Left hindlimb (tissue), 1 donor: ENCODE measurements at places on chromosomes 6 and 20.

DNA sequence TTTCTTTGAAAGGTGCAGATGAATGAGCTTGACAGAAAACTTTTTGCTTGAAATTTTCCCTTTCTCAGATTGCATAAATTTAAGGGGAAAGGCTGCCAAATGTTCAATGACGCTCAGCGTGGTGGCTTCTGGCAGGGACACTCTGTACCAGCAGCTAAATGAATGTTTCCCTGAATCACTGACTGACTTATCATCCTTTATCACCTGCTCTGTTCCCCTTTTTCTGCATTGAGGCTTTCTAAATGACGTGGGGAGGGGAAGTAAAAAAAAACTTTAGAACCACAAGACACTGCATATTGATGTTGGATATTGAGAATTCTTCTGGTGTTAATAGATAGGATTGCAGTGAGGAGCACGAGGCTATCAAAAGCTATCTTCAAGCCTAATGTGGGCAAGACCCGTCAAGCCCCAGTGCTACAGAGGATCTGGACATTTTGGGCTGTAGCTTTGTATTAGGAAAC lies 46.9 kb upstream of the ENPP5 start:
- no peak for DNase-seq

DNA sequence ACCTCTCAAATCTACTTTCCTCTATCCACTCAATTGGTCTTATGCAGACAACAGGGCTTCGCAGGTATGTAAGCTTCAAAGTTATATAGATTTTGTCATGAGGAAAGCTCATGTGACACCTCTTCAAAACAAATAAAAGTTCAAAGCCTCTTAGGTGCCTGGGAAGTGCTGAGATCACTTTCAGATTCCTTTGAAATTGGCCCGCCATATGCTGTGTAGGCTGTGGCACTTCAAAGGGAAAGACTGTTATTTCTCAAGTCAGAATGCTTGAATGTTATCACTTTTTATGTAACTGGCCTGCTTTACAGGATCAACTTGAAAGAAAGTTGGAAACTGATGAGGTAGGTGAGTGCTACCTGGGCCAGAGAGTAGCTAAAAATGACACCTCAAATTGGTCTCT lies 67.1 kb upstream of the GFRAL start:
- DNase-seq: no peak

GRCh38 chr20:50559856-50560638 lies 49.9 kb downstream of the PTPN1 start:
- no peak for DNase-seq

GRCh38 chr6:158955255-158955654 lies 44.7 kb downstream of the RSPH3 start:
- no peak for DNase-seq

DNA sequence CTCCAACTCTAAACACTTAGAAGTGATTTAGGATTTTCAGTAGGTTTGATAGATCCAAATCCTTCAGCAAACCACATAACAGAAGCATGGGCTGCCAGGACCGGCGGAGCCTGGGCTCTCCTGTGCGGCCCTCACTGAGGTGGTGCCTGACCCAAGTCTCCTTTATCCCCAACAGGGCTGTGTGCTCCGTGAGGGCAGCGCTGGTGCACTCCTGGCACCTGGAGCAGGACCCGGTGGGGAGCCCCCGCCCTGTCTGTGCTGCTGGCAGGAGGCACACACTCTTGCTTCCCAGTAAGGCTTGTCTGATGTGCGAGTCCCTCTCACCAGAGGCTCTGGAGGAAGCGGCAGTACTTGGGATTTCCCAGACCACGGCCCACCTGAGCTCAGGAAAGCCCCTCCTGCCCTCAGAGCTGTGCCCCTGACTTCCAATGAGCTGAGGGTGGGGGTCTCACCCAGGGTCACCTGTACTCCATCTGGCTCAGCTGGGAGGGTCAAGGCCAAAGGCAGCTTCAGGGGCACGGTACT lies 56.2 kb downstream of the PYGB start:
- no peak for DNase-seq

- peak; percentile 73 for DNase-seq
These were observed 43.0 kb upstream of the PTGIS start for GRCh38 chr20:49610691-49611538.

- DNase-seq: no peak
These were observed 17.2 kb upstream of the SCP2D1 start for GRCh38 chr20:18796282-18796833.

DNA sequence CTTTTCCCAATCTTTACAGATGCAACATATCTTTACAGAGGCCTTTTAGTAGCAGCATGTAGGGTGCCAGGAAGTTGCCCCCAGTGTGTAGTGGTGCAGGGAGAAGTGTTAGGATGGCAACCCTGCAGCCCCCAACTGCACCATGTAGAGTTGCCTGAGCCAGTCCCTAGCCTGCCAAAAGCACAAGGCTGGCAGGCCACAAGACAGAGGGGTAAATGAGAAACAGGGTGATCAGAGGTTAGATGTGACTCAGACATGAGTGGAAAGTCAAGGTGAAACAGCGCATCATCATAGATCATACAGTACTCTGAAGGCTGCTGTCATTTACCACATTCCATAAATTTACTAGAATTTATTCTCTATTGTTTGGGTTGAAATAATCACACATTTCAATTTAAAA lies 467.5 kb downstream of the PRKN start:
- no peak for DNase-seq

GRCh38 chr20:50563133-50563944 lies 53.2 kb downstream of the PTPN1 start:
- DNase-seq: no peak

GRCh38 chr6:73696966-73697655 lies 1.1 kb downstream of the CD109 start:
- DNase-seq: no peak

DNA sequence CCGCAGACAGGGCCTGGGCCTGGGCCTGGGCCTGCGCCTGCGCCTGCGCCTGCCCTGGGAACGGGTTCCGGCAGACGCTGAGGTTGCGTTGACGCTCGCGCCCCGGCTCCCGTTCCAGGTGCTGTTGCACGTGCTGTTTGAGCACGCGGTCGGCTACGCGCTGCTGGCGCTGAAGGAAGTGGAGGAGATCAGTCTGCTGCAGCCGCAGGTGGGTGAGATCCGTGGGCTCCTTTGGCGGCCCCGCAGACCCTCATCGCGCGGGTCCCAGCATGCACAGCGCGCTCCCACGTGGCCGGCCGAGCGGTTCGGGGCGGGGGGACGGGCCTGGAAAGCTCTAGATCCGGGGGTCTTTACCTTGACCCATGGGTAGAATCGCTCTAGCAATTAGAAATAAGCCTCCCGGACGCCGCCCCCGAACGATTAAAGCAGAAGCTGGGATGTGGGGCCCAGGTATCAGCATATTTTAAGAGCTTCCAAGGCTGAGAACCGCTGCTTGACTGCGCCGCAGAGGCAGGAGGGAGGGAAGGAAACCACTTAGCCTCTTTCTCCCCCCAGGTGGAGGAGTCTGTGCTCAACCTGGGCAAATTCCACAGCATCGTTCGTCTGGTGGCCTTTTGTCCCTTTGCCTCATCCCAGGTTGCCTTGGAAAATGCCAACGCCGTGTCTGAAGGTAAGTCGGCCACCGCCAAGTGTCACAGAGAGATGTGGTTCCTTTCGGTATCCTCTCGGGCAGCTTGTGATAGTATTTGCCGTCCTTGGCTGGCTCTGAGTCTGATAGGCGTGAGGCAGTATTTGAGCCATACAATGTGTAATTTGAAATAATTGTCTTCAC lies 508 bp downstream of the NOP56 start:
- DNase-seq: no peak

DNA sequence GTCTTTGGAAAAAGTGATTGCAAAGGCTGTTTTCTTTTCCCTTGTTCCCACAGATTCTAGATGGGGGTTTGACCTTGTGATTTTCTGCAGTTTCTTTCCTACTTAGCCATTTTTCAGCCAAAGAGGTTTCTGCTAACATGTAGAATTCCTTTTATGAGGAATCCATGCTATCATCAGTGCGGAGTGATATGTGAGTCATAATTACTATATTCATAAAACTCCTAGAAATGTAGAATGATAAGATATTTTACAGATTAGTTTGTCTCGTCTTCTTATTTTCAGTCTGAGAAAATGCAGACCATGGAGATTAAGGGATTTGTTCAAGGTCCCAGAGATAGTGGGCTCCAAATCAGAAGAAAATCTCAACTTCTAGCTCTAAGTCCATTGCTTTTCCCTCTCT lies 98.6 kb downstream of the KCNQ5 start:
- no peak for DNase-seq

DNA sequence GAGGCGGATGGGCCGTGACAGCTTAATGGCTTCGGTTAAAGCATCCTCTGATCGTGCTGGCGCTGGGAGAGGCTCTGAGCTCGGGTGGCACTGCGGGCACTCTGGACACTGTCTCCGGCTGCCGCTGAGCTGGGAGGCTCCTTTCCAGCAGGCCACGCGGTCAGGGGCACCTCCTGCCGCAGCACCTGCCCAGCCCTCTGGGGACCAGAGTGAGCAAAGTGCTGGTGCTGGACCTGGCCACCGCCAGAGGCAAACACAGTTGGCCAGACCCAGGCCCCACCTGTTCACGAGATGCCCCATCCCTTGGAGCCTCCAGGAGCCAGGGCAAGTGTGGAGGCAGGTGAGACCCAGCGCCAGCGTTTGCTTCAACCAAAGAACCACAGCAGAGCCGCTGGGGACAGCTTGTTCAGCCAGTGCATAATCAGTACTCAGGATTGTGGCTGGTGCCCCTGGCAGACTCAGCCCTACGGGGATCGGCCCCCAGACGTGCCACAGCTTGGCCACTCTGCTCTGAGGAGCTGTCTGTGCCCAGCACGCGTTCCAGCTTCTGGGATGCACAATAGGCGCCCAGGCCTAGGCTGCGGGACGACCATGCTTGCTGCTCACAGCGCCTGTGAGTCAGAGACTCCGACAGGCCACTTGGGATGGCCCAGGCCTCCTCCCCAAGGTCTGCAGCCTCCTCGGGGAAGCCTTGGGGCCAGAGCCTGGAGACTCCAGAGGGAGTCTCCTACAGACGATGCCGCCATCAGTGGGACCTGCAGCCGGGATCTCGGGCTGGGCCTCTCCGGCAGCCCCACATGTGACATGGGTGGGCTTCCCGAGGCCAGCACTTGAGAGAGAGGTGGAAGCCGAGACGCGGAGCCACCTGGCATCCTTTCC lies 38.2 kb upstream of the SLCO4A1 start:
- DNase-seq: no peak

DNA sequence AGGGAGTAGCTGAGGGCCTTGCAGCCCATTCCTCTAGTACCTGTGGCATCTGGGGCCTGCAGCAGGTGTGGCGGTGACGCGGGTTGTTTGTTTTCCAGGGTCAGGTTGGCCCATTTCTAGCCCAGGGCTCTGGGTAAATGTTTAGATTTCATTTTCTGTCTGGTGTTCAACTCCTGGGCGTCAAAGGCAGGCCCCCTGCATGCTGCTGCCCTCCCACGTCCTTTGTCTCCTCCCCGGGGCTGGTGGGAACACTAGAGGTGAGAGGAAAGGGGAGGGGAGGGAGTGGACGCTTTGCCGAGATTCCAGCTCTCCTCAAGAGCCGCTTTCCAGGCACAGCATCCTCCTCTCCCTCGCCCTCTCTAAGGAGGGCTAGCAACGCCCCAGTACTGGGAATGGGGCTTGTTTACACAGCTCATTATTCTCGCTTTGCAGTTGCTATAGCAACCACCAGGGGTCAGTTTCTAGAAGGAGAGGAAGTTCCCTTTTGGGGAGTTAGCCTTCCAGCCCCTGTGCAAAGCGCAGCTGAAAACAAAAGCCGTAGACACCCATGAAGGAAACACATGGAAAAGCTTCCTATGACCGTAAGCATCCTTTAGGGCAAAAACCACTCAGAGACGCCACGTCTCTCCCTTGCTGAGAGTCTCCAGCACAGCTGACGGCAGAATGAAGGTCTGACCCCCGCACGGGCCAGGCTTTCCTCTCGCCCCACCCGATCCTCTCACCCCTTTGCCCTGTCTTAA lies 170.6 kb downstream of the LY86 start:
- DNase-seq: peak; percentile 77

- no peak for DNase-seq
These were observed 4.7 kb downstream of the CCN5 start for GRCh38 chr20:44719841-44720240.

- DNase-seq: no peak
These were observed 6.6 kb upstream of the SLC16A10 start for GRCh38 chr6:111080698-111081097.

DNA sequence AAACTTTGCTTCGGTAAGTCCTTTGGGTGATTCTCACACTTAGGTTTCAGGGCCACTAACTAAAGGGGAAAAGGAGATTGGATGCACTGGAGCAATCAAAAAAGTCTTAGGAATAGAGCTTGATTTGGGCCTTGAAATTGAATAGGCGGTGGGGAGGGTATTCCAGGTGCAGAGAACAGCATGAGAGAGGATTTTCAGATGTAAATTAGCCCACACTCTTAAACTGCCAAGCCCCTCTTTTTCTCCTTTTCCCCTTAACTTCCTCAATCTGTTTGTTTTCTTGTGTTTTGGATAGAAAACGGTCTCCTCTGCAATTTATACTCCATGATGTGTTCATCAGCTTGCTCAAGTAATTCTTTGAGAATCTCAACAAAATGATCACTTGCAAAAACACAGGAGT lies 62.1 kb upstream of the RIPOR2 start:
- DNase-seq: no peak

DNA sequence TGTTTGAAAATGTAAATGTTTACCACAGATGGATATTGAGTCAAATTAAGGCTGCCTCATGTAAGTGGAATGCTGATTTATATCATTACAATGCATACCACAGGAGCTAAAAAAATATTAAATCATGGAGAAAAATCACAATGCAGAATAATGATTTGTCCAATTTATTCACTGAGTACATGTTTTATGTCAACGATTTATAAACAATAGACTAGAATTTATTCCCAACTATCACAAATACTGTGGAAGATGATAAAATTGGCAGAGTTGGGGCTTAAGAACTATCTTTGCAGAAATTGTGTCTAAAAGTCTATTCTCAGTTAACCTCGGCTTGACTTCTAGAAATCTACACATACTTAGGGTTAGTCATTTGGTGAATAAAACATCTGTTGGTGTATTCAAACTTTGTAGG lies 472.1 kb upstream of the MARCKS start:
- no peak for DNase-seq

DNA sequence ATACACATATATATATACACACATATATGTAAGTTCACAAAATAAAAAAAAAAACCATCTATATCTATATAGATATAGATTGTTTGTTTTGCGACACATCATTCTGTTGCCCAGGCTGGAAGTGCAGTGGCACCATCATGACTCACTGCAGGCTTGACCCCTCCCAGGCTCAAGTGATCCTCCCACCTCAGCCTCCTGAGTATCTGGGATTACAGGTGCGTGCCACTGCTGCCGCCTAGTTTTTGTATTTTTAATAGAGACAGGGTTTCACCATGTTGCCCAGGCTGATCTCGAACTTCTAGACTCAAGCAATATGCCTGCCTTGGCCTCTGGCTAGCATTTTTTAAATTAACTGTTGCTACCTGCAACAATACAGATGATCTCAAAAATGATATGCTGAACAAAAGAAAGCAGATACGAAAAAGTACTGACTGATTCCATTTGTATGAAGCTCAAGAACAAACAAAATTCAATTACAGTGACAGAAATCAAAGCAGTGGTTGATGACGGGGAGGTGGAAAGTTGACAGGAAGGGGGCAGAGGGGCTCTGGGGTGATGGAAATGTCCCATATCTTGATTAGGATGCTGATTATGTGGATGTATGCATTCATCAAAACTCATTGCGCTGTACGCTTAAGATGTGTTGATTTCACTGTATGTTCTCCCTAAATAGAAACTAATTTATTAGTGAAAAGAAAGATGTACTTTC lies 49.6 kb downstream of the ATXN1 start:
- no peak for DNase-seq
